Central memory CD8-positive, alpha-beta T cell (primary cell): ENCODE measurements at places on chromosomes 12 and 14.

DNA sequence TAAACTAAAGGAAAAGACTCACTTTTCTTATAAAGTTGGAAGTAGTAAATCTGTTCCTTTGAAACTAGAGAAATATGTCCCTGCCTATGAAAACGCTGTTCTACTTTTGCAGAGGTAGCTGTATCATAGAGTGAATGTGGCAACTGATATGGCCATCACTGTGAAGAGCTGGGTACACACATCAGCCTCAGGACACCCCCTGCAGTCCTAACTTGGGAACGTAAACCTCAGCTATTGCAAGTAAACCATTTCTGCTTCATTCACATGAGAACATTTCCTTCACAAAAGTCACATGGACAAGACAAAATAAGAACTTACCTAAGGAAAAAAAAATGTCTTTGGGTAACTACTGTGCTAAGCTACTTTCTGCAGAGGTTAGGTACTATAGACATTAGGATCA lies 233.3 kb upstream of the PPFIA2 start:
- no peak overlapping the region for H3K27ac ChIP-seq
- H3K27me3 ChIP-seq = no peaks in the 10 kb centered on the region
- H3K4me1 ChIP-seq = no peaks in the 10 kb centered on the region
- no peak overlapping the region for H3K4me3 ChIP-seq
- DNase-seq = no peak

DNA sequence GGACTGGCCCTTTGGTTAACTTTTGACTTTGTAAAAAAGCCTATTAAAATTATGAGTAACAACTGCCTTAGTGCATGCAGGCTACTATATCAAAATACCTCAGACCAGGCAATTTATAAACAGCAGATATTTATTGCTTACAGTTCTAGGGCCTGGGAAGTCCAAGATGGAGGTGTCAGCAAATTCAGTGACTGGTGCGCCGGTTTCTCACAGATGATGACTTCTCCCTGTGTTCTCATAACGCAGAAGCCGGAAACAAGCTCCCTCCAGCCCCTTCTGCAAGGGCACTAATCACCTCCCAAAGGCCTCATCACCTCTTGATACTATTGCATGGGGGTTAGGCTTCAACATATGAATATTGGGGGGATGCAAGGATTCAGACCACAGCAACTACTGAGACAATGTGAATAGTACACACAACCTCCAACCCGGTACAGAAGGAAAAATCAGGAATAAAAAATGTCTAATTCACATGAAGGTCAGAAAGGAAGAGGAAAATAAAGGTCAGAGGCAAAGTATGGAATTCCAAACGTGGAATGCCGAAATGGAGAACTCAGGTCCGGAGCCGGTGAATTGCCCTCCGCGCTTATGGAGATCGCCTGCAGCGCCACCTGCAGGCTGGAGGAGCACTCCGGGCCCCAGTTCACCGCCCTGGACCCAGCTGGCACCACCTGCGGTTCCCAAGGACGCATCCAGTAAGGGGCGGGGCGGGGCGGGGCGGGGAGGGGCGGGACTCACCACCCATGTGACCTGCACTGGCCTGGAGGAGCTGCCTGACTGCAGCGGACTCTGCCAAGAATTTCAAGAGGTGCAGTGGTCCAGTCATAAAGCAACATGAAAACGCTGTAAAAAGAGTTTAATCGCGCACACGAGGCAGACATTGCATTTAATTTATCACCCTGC lies 203.4 kb downstream of the KIF26A start:
- no peaks in the 10 kb centered on the region for H3K4me1 ChIP-seq
- no peaks in the 10 kb centered on the region for H3K36me3 ChIP-seq
- no peak overlapping the region for H3K27ac ChIP-seq
- peaks cover 65% of the 10 kb centered on the region for H3K27me3 ChIP-seq
- H3K4me3 ChIP-seq = no peak overlapping the region
- no peak for DNase-seq

- peaks cover 53% of the 10 kb centered on the region for H3K27me3 ChIP-seq
- H3K36me3 ChIP-seq = no peaks in the 10 kb centered on the region
- no peak for DNase-seq
- no peaks in the 10 kb centered on the region for H3K4me1 ChIP-seq
- no peak overlapping the region for H3K4me3 ChIP-seq
These were observed 9.5 kb upstream of the MEG3 start for GRCh38 chr14:100816286-100816949.

DNA sequence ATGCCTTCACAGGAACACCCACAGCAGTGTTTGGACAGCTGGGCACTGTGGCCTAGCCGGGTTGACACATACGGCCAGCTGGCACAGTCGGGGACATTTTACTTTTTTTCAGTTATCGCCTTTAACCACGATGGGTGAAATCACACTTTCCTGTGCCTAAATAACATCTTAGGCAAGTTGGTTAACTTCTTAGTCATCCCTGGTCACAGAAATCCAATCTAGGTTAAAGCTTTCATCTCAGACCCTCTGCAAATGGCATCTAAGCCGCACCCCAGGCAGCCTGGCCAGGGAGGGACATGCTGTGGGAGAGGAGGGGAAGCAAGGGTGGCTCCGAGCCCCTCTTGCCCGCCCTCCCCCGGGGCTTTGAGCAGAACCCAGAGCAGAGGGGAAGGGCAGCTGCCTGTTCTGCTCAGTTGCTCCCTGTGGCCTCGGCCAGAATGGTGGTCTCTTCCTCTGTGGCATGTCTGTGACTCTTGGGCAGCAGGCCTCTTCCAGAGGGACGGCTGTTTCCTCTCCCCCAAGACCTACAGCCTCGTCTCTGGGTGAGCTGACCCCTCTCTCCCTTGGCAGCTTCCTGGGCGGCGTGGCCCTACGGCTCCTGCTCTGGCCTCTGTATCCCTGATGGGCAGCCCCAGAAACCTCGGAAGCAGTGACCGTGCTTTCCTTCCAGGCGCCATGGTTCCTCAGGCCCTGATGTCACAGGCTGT lies 85.4 kb upstream of the DYNC1H1 start:
- no peak for DNase-seq
- peak overlapping the region; percentile 69 for H3K4me3 ChIP-seq
- H3K27me3 ChIP-seq = no peaks in the 10 kb centered on the region
- peak overlapping the region; percentile 88 for H3K27ac ChIP-seq
- H3K36me3 ChIP-seq = peaks cover 36% of the 10 kb centered on the region

- no peaks in the 10 kb centered on the region for H3K4me1 ChIP-seq
- no peaks in the 10 kb centered on the region for H3K27me3 ChIP-seq
- no peak for DNase-seq
- H3K36me3 ChIP-seq = no peaks in the 10 kb centered on the region
- no peak overlapping the region for H3K27ac ChIP-seq
These were observed 34.6 kb downstream of the PTPRR start for GRCh38 chr12:70885956-70886355.

GRCh38 chr12:121577443-121578180 lies 3.2 kb downstream of the KDM2B start:
- H3K27me3 ChIP-seq = no peaks in the 10 kb centered on the region
- peak overlapping the region; percentile 70 for H3K4me3 ChIP-seq
- no peak for DNase-seq
- H3K27ac ChIP-seq = peak overlapping the region; percentile 74

DNA sequence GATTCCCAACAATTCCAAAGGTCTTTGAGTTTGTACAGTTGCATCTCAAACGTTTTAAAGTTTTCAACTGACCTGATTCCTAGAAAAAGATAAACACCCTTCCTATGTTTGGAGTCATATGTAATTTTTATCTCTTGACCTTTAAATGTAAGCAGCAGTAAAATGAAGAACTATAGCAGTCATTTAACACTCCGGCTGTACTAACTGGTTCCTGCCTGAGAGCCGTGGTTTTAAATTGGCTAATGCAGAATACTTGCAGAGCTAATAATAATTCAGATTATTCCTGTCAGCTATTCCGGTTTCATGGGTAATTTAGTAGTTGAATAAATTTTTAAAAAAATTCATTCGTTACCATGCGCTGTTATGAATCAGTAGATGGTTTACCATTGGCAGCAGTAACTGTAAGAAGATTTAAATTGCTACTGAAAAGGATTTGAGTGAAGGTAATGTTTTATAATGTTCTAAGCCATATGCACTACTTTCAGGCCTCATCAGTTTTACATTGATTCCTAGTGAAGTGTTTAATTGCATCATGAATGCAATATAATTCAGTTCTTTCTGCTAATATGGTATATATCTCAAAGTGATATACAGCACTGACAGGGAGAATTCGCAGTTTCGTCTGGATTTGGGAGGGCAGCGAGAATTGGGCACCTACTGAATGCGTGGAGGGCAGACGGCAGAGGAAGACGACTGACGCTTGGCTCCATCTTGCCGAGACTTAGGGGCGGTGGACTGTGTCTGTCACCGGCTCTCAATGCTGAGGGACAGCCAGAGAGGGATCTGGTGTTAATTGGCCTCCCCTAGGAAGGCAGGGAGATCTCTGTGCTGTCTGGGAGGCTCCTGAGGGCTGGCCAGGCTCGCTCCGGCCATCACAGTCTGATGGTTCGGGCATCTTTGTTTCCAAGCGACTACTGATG lies 217.7 kb downstream of the PHETA1 start:
- peaks cover 49% of the 10 kb centered on the region for H3K27me3 ChIP-seq
- H3K36me3 ChIP-seq = no peaks in the 10 kb centered on the region
- no peaks in the 10 kb centered on the region for H3K4me1 ChIP-seq
- no peak overlapping the region for H3K4me3 ChIP-seq
- no peak overlapping the region for H3K27ac ChIP-seq

DNA sequence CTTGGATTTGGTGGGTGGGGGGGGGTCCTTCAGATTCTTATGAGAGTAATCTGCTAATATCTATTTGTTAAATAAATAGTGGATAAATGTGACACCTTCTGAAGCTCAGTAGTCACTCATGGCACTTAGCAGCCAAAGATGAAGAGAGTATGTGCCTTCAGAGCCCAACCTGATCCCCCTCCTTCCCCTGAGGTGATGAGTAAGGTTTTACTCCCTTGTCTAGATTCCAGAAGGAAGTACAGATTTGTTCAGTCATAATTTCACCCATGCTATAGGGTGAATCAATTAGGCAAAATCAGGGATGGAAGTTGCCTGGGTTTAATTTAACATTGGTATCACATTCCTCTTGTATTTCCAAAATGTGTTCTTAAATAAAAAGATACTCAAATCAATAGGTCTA lies 340.3 kb upstream of the ATP2B1 start:
- no peak for DNase-seq
- no peaks in the 10 kb centered on the region for H3K36me3 ChIP-seq
- no peaks in the 10 kb centered on the region for H3K4me1 ChIP-seq
- no peaks in the 10 kb centered on the region for H3K27me3 ChIP-seq

DNA sequence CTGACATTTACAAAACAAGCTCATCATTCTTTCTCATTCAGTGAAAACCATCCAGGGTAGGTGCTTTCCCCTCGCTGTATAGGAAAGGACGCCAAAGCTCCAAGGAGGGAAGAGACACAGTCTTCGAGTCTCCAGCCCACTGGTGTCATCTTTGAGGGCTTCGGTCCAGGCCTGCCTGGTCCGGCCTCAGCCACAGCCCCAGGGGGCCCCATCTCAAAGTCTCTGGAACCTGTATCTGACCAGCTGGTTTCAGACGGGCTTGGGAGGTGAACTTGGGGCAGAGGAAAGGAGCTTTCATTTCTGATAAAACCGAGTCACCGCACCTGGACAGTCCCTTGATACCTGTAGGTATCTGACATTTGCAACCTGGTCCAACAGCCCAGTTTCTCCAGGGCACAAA lies 229.5 kb upstream of the RTL1 start:
- H3K36me3 ChIP-seq = no peaks in the 10 kb centered on the region
- H3K4me1 ChIP-seq = no peaks in the 10 kb centered on the region
- peaks cover 36% of the 10 kb centered on the region for H3K27me3 ChIP-seq
- no peak for DNase-seq
- H3K27ac ChIP-seq = no peak overlapping the region
- H3K4me3 ChIP-seq = no peak overlapping the region

- H3K36me3 ChIP-seq = peaks cover 7% of the 10 kb centered on the region
- H3K4me3 ChIP-seq = peak overlapping the region; percentile 56
- peaks cover 74% of the 10 kb centered on the region for H3K4me1 ChIP-seq
- H3K27ac ChIP-seq = peak overlapping the region; percentile 99
- H3K27me3 ChIP-seq = no peaks in the 10 kb centered on the region
These were observed 4.4 kb downstream of the KRT2 start for GRCh38 chr12:52647601-52648000.

GRCh38 chr12:120370343-120371243 lies 1.6 kb upstream of the MSI1 start:
- H3K4me3 ChIP-seq = peak overlapping the region; percentile 71
- peaks cover 3% of the 10 kb centered on the region for H3K36me3 ChIP-seq

GRCh38 chr12:47073951-47074350 lies 5.5 kb upstream of the PCED1B start:
- H3K27me3 ChIP-seq = no peaks in the 10 kb centered on the region
- peaks cover 25% of the 10 kb centered on the region for H3K4me1 ChIP-seq
- DNase-seq = no peak
- H3K36me3 ChIP-seq = peaks cover 2% of the 10 kb centered on the region

GRCh38 chr12:3491938-3492792 lies 1.2 kb downstream of the PRMT8 start:
- peaks cover 80% of the 10 kb centered on the region for H3K27me3 ChIP-seq
- H3K36me3 ChIP-seq = peaks cover 4% of the 10 kb centered on the region
- no peak for DNase-seq
- no peaks in the 10 kb centered on the region for H3K4me1 ChIP-seq
- no peak overlapping the region for H3K27ac ChIP-seq

- no peak overlapping the region for H3K27ac ChIP-seq
- no peaks in the 10 kb centered on the region for H3K27me3 ChIP-seq
- no peak for DNase-seq
These were observed 90.6 kb downstream of the CAPZA3 start for GRCh38 chr12:18828483-18828882.

DNA sequence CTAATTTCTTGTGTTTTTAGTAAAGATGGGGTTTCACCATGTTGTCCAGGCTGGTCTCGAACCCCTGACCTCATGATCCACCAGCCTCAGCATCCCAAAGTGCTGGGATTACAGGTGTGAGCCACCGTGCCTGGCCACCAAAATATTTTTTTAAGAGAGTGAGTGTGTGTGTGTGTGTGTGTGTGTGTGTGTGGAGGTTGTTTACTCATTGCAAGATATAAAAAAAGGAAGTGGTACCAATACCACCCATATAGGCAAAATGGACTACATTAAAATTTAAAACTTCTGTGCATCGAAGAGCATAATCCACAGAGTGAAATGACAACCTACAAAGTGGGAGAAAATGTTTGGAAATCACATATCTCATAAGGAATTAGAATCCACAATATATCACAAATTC lies 15.5 kb upstream of the CLEC2A start:
- peak overlapping the region; percentile 33 for H3K27ac ChIP-seq
- H3K36me3 ChIP-seq = peaks cover 2% of the 10 kb centered on the region
- H3K4me3 ChIP-seq = no peak overlapping the region
- no peaks in the 10 kb centered on the region for H3K27me3 ChIP-seq

- H3K4me3 ChIP-seq = peak overlapping the region; percentile 61
- peaks cover 31% of the 10 kb centered on the region for H3K4me1 ChIP-seq
- H3K36me3 ChIP-seq = peaks cover 20% of the 10 kb centered on the region
- H3K27ac ChIP-seq = peak overlapping the region; percentile 64
- DNase-seq = no peak
- H3K27me3 ChIP-seq = no peaks in the 10 kb centered on the region
These were observed 4.3 kb downstream of the IRF2BPL start for GRCh38 chr14:77024171-77024691.

DNA sequence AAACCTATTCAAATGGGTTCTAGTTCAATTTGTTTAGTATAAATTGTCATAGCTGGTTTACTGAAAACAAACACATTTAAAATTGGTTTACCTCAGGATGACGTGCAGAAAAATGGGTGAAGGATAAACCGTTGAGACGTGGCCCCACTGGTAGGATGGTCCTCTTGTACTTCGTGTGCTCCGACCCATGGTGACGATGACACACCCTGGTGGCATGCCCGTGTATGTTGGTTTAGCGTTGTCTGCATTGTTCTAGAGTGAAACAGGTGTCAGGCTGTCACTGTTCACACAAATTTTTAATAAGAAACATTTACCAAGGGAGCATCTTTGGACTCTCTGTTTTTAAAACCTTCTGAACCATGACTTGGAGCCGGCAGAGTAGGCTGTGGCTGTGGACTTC lies 8.3 kb downstream of the CALM1 start:
- H3K4me3 ChIP-seq = no peak overlapping the region
- H3K27ac ChIP-seq = peak overlapping the region; percentile 67
- H3K27me3 ChIP-seq = no peaks in the 10 kb centered on the region
- peaks cover 69% of the 10 kb centered on the region for H3K4me1 ChIP-seq
- no peak for DNase-seq
